Esophagus squamous epithelium (tissue), 5 donors: ENCODE measurements at places on chromosomes 4 and X. TPM values are rescaled to one million over a fixed set of nuclear protein-coding genes. Genes with fewer than 3 reads are reported as not detected.

The USP26 gene
- not detected for total RNA-seq

DNA sequence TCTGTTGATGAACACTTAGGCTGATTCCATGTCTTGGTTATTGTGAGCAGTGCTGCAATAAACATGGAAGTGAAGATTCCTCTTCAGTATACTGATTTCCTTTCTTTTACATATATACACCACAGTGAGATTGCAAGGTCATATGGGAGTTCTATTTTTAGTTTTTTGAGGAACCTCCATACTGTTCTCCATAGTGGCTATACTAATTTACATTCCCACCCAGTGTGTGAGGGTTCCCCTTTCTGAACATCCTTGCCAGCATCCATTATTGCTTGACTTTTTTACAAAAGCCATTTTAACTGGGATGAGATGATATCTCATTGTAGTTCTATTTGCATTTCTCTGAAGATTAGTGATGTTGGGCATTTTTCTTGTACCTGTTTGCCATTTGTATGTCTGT, 80.5 kb upstream of the GALNT7 start:
- DNase-seq, result no peak

GRCh38 chr4:105192474-105192873, 45.8 kb downstream of the TET2 start:
- DNase-seq, result no peak

The ENPP6 gene
- total RNA-seq, result not detected

- no peak for DNase-seq
These were observed 150.6 kb downstream of the RASL11B start for GRCh38 chr4:53012738-53013137.

GRCh38 chr4:15501941-15502340, 32.3 kb downstream of the CC2D2A start:
- no peak for DNase-seq

DNA sequence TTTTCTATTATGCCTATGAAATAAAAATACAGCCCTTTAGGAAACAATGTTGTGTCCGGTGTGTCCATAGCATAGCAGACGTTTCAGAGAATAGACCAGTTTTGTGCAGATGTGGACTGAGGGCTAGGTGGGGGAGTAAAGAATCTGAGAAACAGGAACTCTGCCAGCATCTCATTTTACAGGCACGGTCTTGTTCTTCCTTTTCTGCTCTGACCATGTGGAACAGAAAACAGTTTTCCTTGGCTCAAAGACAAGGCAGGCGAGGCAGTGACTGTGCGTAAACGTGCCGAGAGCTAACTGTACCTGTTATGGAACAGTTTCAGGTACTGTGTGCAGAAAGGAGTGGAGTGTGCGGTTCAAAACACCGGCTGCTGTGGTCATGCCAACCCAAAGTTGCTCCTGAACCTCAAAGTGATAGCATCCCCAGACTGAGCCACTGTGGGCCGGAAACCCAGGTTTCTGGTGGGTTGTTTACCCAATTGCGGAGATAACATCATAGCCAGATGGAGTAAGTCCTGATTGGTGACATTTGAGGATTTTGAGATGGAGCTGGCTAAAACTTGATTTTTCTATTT, 20.2 kb downstream of the CNGA2 start:
- DNase-seq, result no peak

The CWH43 gene
- total RNA-seq, result 11.6 TPM

The CENPI gene
- 1.9 TPM for total RNA-seq

DNA sequence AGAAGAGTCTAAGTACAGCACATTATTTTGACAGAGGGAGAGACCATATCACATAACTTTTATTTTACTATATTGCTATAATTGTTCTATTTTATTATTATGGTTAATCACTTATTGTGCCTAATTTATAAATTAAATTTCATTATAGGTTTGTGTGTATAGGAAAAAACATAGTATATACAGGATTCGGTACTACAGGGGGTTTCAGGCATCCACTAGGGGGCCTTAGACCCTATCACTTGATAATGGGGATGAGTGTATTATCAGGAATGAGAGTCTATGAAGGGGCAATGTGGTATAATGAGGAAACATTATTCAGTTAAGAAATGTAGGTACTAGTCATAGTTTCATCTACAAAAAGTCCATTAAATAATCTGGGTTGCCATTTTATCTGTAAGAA, 833.1 kb downstream of the C4orf33 start:
- no peak for DNase-seq

The PRKG2 gene
- total RNA-seq, result 0.91 TPM
